ENCODE measurements at places on chromosomes 2 and 18. TPM values are rescaled to one million over a fixed set of nuclear protein-coding genes. Genes with fewer than 3 reads are reported as not detected.

The SERPINB12 gene
- total RNA-seq: not detected

The DNAJB2 gene
- 85.7 TPM for total RNA-seq

The RHOB gene
- 1,363 TPM for total RNA-seq

The SYT4 gene
- total RNA-seq: 0.60 TPM

The CAPN14 gene
- not detected for total RNA-seq

The TEX44 gene
- total RNA-seq: not detected

The NAT8 gene
- not detected for total RNA-seq

The GPR155 gene
- 5.4 TPM for total RNA-seq

The STK39 gene
- 9.0 TPM for total RNA-seq

The NLRC4 gene
- 1.7 TPM for total RNA-seq

The PCARE gene
- total RNA-seq: 0.11 TPM
